NCI-H526 (cell line): ENCODE measurements at places on chromosomes 2 and 18.

DNA sequence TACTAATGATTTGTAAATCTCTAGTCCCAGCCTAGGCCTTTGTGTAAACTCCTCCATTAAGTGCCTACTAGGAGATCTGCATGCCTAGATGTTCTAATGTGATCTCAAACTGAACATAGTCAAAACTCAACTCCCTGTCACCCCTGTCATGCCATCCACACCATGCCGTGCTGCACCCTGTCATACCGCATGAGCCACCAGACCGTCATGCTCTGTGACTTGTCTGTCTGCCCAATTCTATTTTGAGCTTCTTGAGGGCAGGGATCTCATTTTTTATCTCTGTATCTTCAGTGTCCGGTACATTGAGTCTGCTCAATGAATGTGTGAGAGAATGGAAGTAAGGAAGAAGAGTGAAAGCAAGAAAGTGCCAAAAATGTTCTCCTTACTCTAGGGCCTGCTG, 35.5 kb downstream of the GREB1L start:
- DNase-seq: no peak

- no peak for DNase-seq
Measured at GRCh38 chr18:79634186-79634585, 45.4 kb upstream of the CTDP1 start.

GRCh38 chr2:95271381-95271971, 2.8 kb upstream of the PROM2 start:
- DNase-seq: no peak

- no peak for DNase-seq
Measured at GRCh38 chr18:50839341-50839740, 19.5 kb upstream of the MRO start.

GRCh38 chr2:209351636-209352035, 72.2 kb upstream of the MAP2 start:
- no peak for DNase-seq

- DNase-seq: no peak
Measured at GRCh38 chr2:221518201-221518934, 53.7 kb downstream of the EPHA4 start.

GRCh38 chr2:80030135-80030534, 274.4 kb downstream of the LRRTM1 start:
- no peak for DNase-seq

DNA sequence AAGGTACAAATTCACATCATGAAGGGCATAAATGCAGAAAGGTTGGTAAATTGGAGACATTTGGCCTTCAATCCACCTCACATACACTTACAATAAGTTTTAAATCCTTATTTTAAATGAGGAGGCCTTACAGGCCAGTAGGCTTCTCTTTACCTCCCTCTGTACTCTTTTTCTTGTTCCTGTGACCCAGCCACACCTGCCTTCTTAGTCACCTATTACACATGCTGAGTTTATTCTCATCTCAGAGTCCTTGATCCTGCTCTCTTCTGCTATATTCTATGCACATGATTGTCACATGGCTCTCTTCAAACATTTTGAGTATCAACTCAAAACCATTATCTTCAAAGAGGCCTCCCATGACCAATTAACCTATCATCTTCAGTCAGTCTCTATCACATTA, 491.5 kb downstream of the SATB2 start:
- no peak for DNase-seq

GRCh38 chr2:132971310-132972061, 301.5 kb upstream of the LYPD1 start:
- no peak for DNase-seq
